Activated T-helper 1 cell treated with anti-CD3 and anti-CD28 coated beads, Interleukin-2, amount 50 U/mL, for 16 hours (primary cell): ENCODE measurements at places on chromosomes 1 and 21.

GRCh38 chr1:89705901-89706699 is 73.2 kb downstream of the LRRC8C start:
- no peak for DNase-seq

DNA sequence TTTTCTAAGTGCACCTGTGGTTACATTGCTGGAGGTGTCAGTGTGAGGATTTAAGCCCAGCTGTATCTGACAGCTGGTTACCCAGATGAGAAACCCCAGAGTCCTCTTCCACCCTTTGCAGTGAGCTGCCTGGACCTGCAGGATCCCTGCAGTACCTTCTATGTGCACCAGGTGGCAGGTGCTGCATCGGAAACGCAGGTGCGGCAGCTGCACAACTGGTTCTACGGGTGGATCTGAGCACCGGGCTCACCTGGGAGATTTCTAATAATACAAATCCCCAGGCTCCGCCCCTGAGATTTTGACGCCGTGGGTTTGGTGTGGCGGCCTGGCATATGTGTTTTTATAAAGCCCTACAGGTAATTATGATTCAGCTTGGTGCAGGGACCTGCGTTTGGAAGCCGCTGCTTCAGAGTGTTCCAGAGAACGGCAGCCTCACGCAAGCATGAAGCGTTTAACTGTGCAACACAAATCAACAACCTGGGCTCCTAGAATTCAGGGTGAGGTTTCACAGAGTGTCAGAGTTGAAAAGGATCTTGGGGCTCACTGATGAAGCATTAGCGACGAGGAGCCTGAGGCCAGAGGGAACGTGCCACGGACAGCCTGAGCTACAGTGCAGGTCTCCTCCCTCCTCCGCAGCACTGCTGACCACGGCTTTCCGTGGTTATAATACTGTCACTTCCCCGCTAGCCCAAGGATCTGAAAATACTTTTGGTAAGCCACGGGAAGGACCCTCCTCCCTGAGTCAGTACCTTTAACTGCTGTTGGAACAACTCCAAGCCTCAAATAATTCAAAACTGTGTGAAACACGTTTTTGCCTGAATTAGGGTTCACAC is 96.7 kb upstream of the TRABD2B start:
- peak; percentile 31 for DNase-seq

GRCh38 chr1:239868058-239868832 is 223.4 kb upstream of the FMN2 start:
- DNase-seq = no peak

DNA sequence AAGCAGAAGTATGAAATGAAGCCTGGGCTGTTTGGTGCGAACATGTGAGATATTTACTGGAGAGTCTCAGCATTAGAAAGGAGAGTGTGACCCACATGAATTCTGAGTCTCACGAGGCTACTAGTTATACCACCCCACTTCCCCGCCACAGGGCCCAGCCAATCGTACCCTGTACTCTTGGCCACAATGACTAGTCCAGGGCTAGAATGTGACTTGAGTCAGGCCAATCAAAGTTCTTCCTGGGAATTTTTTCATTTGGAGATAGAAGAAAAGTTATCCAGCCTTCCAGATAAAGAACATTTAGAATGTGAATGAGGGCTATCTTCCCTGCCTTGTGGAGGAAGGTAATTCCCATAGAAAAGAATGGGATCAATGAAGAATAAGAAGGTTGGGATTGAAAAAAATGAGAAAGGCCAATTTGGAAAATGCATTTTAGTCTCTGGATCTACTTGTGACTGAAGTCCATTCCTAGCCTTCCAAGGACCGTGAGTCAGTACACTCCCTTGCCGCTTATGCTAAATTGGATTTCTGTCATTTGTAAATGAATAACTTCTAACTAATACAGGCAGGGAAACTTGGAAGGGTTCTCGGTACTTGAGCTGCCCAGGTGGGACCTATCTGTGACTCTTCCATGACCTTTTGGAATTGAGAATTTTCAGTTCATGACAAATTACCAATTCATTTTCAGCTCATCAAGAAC is 12.3 kb upstream of the RIMKLA start:
- no peak for DNase-seq

DNA sequence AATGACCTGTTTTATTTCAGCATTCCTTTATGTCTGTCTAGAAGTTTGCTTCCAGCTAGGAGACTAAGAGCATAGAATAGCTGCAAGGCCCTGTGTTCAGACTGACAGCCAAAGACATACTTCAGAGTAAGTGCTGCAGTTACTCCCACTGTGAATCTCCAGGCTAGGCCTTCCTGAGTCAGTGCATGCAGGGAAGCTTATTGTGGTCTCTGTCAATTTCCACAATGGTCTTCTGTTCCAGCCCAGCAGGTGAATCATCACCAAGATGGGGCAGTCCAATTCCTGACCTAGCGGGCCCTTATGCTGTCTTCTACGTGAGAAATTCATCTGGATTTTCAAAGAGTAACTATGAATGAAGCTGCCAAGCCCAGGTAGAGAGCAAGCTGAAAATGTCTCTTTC is 146.3 kb upstream of the C8B start:
- DNase-seq = no peak

DNA sequence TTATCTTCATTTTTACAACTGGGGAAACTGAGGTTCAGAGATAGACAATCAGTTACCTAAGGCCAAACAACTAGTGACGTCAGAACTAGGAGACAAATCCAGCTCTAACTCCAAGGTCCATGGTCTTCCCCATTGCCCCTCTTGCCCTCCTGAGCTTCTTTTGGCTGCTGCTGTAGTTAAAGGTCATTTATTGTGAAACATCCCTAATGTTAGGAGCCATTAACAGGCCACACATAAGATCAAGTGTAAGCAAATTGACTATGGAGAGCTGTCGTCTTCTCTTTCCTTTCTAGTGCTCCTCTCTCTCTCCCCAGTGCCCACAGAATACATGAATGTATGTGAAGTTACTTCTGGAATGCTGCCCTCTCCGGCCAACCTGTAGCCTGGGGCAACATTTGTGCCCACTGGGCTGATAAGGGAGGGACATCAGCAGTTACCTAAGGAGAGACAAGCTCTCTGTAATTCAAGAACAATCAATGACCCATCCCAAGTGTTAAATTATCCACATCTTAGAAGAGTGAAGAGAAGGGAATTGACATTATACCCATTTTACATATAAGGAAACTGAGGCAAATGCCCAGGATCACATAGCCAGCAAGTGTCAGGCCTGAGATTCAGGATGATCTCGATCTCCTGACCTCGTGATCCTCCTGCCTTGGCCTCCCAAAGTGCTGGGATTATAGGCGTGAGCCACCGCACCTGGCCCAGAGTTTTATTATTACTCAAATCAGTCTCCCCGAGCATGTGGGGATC is 40.1 kb downstream of the PTAFR start:
- DNase-seq = no peak

DNA sequence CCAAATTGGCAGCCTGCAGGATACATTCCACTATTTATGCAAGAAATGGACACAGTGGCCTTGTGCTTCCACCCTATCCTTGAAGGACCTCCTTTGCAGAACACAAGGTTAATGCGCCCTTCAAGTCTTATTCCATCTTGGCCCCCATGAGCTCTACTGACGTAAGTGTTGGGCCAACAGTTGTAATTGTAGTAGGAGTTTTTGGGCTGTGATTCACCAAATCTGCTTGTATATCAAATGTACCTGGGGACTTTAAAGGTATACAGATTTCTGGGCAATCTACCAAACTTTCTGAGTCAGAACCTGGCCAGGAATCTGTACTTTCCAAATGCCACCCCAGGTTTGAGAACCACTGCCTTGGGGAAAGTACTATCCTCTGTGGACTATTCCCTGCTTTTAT is 100.9 kb upstream of the MARK1 start:
- DNase-seq = no peak

GRCh38 chr1:82386365-82387011 is 585.8 kb downstream of the ADGRL2 start:
- DNase-seq = no peak

DNA sequence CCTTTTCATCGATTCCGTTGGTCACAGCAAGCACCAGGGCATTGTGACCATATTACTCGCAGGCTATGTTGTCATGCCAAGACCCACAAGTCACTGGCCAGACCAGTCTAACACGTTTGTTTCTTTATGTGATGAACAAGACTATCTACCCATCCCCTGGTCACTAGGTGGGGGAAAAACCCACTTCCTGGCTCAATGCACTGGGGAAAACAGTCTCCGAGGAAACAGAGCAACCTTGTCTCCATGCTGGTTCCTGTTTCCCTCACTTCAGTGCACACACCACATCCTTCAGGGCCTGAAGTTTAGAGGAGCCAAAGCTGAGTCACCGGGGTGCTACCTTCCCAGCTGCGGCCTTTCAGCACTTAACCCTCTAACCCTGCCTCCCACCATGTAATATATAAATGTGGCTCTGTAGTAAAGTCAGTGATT is 20.9 kb downstream of the ERICH3 start:
- DNase-seq = no peak

- DNase-seq = no peak
Observed at GRCh38 chr21:46168238-46168637, 12.9 kb upstream of the FTCD start.

DNA sequence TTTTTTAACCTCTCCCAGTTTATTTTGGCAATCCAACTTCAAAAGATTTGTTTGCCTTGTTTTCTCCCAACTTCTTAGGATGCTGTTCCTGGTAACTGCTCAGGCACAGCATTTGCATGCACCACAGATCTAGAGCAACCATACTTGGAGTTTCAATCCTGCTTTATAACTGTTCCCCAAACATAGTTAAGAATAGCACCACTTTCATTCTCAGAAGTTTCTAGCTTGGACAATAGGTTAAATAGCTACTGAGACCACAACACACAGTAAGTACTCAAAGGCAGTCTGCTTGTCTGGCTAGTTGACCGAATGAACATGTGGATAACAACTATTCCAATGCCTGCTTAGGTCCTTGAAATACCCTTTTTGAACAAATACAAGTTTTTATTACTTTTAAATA is 76.8 kb downstream of the FOXJ3 start:
- DNase-seq = no peak

DNA sequence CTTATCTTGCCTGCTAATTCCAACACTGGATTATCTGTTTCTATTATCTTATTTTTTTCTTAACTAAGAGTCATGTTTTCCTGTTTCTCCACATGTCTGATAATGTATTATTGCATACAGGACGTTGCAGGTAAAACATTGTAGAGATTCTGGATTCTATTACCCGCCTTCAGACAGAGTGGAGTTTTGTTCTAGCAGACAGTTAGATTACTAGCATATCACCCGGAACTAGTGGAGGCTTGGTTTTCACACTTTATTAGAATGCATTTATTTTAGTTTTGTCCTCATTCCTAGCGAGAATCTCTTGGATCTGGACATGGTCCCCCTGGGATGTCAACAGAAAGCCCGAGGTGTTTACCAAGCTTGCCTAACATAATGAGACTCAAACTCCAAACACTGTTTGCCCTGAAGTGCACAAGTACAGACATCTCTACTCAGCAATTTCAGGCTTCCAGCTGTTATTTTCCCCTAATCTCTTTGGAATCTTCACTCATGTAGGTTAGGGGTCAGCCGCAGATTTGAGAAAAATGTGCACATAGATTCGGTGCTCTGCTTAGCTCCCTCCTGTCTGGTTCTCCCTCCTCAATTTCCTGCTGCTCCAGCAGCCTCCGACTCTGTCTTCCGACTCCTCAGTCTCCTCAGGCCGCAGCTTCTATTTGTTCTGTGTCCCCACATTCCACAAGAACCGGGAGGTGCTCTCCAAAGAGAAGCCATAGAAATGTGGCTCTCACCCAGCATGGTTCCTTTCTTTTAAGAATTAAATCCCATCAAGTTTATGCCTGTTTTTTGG is 36.8 kb upstream of the PTPRF start:
- no peak for DNase-seq

GRCh38 chr1:23393706-23394105 is 24.1 kb upstream of the ZNF436 start:
- DNase-seq = no peak

GRCh38 chr1:67540025-67540732 is 110.0 kb upstream of the SERBP1 start:
- no peak for DNase-seq

GRCh38 chr1:27357281-27358037 is 9.3 kb downstream of the MAP3K6 start:
- peak; percentile 74 for DNase-seq

- DNase-seq = no peak
Observed at GRCh38 chr1:236860101-236860500, 65.0 kb downstream of the MTR start.

DNA sequence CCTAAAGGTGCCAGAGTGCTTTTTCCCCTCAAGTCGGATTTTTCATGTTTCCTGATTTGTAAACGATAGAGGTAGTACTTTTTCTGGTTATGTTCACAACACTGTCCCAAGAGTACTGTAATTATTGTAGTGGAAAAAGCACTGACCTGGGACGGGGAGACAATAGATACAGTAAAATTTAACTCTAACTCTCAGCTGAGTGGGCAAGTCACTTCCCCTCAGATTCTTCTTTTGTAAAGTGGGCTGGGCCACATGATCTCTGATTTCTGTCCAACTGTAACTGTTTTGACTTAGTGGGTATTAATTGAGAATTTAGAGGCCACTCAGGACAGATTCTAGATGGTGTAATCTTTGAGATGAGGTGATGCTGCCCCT is 19.1 kb downstream of the MARCKSL1 start:
- DNase-seq = no peak

DNA sequence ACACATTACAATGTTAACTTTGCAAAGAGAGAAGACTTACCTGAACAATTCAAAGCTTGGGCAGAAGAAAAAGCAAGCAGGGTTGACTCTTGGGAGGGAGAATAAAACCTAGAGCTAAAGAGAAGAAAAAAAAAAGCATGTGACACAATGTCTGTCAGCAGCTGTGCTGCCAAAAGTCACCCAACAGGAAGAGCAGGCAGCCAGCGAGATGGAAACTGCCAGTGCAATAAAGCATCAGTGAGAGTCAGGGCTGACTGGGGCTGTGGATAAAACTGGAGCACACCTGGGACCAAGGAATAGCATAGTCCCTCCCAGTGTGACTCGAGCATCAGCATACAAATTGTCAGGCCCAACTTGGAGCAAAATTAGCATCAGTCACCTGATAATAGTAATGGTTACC is 65.0 kb upstream of the SLC22A15 start:
- no peak for DNase-seq

- no peak for DNase-seq
Observed at GRCh38 chr1:232655746-232656085, 25.8 kb upstream of the SIPA1L2 start.
